ENCODE measurements at places on chromosomes 4 and X.

GRCh38 chr4:123651066-123651465, 254.5 kb downstream of the SPRY1 start:
- no peak for DNase-seq

DNA sequence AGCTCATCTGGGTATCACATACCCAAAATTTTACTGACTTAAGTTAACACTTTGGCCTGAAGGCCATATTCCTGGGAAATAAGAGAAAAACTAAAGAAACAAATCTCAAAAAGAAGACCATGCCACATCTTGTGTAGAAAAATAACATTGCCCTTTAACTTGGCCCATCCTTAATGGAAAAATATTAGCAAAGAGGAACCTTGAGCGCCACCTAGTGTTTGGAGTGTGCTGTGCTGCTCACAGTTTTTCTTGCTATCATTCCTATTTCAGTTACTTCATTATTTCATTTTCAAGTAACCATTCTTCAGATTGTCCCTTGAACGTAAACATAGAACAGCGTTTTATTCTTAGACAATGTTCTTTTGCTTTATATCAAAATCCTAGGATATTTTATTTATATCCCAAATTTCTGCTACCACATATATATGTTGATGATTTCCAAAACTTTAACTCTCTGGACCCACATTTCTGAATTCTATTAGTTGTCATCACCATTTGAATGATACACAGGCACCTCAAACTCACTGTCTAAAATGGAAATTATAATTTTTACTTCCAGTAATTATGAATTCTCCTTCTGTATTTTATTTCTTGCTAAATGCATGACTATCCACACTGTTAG, 999.0 kb upstream of the ADGRL3 start:
- no peak for DNase-seq

DNA sequence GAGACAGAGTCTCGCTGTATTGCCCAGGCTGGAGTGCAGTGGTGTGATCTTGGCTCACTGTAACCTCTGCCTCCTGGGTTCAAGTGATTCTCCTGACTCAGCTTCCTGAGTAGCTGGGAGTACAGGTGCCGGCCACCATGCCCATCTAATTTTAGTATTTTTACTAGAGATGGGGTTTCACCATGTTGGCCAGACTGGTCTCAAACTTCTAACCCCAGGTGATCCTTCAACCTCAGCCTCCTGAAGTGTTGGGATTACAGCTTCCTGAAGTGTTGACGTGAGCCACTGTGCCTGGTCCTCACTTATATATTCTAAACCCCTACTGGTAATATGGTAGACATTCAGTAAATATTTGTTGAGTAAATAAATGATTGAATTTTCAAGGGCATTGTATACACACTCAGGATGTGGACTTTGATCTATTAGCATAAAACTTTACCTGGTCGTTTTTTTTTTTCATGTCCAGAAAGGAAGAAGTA, 33.0 kb downstream of the MTHFD2L start:
- no peak for DNase-seq

DNA sequence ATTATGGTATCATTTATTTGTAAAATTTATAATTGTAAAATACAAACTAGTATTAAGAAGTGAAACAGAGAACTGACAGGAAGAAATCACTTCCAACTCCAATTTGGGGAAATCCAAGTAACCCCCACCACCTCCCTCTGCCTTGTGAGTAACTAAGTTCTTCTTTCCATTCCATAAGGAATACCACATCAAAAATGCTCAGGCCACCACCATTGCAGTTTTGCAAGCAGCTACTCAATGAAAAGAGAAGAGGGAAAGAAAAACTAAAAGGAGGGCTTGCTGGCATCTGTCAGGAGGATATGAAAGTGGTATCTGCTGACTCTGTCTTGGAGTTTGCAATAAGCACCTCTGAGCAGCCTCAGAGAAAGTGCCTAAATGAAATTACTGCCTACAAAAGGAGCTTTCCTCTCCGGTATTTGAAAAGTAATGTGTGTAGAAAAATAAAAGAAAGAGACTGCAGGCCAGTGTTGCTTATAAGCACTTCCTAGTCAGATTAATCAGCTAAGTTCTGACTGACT, 228.7 kb downstream of the OPHN1 start:
- DNase-seq = no peak

DNA sequence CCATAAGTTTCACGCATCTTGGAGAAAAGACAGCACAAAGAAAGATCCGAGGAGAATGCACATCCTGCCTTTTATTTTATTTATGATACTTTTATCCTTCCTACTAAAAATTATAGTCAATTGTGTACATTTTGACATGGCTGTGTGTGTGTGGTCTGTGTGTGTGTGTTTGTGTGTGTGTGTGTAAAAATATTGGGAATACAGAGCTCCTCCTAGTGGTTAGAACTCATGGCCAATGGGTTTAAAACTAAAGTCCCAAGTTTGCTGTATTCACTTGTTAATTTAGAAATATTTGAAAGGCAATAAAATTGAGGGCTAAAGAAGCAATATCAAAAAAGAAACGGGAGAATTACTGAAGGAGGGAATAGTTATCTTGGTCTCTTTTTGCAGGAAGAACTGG, 47.5 kb downstream of the NKX6-1 start:
- DNase-seq = no peak

- no peak for DNase-seq
Measured at GRCh38 chr4:41329361-41329760, 72.6 kb downstream of the UCHL1 start.

GRCh38 chrX:308821-309520, 9.6 kb downstream of the GTPBP6 start:
- no peak for DNase-seq
